ENCODE measurements at places on chromosomes 12 and 14.

GRCh38 chr14:99687284-99688209 is 3.4 kb downstream of the CYP46A1 start:
- DNase-seq, result peak; percentile 24

DNA sequence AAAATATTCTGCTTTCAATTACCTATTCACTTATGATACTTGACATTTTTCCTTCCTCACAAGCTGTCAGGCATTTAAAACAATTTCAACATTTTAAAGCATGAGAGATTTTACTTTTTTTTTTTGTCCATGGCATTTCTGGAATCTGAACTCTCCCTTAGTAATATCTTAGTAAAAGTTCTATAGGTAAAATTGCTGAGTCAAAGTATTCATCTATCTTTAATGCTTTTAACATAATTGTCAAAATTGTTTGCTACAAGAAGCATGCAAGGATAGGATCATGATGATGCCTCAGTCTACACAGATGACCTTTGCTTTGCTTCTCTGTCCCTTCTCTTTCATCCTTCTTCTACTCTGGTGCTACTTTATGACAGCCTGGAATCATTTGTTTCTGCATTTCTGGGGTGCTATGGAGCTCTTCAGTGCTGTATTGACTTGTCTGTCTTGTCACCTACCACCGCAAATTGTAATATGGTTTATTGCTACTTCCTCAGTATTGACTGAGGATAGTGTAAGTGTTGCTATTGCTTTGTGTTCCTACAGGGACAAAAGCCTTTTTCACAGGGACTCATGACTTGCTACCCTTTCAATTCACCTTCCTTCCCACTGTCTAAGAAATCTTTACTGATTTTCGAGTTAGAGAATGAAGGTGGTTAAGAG is 589.8 kb upstream of the ATP2B1 start:
- DNase-seq, result no peak

DNA sequence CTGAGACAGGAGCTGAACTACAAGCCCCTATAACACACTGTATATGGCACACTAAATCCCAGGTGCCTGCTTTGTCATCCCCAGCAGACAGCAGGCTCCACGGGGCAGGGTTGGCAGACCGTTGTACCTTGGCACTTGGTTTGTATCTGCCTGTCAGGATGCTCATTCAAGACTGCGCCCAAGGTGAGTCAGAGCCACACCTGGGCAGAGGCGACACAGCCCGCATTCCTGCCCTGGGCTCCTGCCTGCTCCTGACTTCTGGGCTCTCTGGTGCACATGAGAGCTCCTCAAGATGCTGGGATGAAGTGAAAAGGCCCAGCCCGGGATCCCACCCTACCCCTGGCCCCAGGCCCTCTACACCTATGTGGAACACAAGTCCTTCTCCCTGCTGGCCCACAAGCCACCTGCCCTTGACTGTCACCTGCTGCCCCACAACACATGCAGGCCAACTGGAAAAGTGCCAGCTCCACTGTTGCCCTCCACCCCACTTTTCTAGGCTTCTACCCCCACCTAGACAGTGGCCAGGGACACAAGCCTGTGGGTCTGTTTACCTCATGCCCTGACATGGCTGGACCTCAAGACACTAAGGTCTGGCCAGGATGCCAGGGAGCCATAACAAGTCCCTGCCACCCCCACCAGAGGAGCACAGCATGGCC is 30.8 kb upstream of the PNMA1 start:
- no peak for DNase-seq

- no peak for DNase-seq
These were observed 27.8 kb downstream of the CLIP1 start for GRCh38 chr12:122394626-122395194.

- no peak for DNase-seq
These were observed 6.9 kb upstream of the KRT72 start for GRCh38 chr12:52608161-52608560.

GRCh38 chr12:27896419-27896990 is 76.0 kb downstream of the PTHLH start:
- DNase-seq, result no peak

DNA sequence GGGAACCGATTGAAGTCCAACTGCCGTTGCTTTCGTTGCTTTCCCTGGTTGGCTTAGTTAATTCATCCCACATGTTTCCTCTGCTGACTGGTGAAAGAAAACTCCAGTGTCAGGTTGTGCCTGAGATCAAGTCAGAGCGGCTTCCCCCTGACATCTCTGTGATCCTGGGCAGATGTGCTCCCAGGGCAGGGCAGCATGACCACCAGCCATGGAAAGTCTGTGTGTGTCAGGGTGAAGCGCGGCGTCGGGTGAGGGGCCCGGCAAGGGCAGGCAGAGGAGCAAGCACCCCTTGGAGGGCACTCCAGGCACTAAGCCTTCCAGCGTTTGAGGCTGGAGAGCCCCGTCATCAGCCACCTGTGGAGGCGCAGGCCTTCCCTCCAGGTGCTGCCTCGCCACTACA is 54.5 kb upstream of the IGF1 start:
- no peak for DNase-seq
